ENCODE measurements at places on chromosomes 13 and 19.

- no peak for DNase-seq
Measured at GRCh38 chr19:5672708-5673459, 7.4 kb downstream of the MICOS13 start.

- no peak for DNase-seq
Measured at GRCh38 chr19:34667349-34668076, 9.4 kb downstream of the SCGB2B2 start.

DNA sequence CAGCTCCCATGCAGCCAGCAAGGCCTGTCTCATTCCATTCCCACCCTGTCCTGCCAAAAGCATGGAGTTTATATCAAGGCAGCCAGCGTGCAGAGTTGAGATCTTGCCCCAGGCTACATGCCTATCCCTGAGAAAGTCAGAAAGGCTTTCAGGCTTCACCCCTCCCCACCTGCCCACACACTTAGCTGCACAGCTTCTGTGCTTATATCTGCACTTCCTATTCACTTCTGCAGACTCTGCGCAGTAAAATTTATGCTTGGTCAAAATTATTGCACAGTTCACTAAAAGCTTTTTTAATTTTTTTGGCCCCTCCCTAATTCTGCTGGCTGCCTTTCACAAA is 12.5 kb upstream of the ZNF675 start:
- no peak for DNase-seq

GRCh38 chr19:47356900-47357299 is 7.8 kb downstream of the DHX34 start:
- DNase-seq, result no peak

All from occipital lobe (tissue), 3 donors.